ENCODE measurements at places on chromosomes 5 and 9. TPM values are rescaled to one million over a fixed set of nuclear protein-coding genes. Genes with fewer than 3 reads are reported as not detected.

Gene ACSL6
- total RNA-seq, result not detected

Gene FUT7
- not detected for total RNA-seq

Gene TAF11L5
- not detected for total RNA-seq

GRCh38 chr9:92476962-92477361 is 5.3 kb downstream of the ASPN start:
- no peak for DNase-seq

Gene PURA
- total RNA-seq, result 6.1 TPM

- DNase-seq, result no peak
Measured at GRCh38 chr5:6702633-6703032, 10.6 kb upstream of the TENT4A start.

- peak; percentile 1 for DNase-seq
Measured at GRCh38 chr9:29556317-29556716, 1983.0 kb upstream of the C9orf72 start.

Gene SLC34A3
- total RNA-seq, result 0.07 TPM

Gene C9
- total RNA-seq, result not detected

DNA sequence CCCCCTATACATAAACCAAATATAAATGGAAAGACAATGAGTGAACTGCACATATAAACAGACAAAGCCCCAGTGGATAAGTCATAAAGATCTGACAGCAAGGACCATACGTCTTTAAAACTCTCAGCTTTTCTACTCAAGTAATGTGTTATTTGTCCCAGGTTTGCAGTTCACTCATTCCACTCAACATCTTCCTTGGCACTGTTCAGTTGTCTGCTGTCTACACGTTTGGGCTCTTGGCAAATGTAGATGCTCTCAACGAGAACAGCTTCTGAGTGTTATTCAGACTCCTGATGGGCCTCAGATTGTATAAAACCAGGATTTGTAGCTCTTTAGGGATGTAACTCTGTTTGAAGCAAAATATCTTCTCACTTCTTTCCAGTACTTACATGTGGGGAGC is 198.2 kb upstream of the SEMA6A start:
- DNase-seq, result no peak

DNA sequence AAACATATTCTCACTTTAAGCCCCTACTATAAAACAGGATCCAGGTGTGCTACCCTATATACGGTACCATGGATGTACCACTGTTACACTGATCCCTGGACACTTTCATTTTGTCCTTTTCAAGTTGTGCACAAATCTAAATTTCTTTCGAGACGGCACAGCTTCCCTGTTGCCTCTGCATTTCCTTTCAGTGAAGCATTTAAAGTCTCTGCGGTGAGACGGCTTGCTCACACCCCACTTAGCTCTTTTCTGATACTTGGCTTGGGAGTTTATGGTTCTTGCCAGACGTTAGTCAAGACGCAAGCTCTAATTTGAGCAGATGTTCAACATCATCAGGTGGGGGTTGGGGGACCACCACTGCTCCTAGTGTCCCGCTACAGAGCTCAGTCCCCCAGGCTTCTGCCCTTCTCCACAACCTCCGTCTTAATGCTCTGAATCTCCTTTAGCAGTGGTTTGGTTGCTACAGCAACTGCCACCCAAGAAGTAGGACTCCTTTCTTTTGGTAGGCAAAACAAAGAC is 15.8 kb downstream of the F2RL2 start:
- no peak for DNase-seq

Gene ARHGEF39
- 11.9 TPM for total RNA-seq

DNA sequence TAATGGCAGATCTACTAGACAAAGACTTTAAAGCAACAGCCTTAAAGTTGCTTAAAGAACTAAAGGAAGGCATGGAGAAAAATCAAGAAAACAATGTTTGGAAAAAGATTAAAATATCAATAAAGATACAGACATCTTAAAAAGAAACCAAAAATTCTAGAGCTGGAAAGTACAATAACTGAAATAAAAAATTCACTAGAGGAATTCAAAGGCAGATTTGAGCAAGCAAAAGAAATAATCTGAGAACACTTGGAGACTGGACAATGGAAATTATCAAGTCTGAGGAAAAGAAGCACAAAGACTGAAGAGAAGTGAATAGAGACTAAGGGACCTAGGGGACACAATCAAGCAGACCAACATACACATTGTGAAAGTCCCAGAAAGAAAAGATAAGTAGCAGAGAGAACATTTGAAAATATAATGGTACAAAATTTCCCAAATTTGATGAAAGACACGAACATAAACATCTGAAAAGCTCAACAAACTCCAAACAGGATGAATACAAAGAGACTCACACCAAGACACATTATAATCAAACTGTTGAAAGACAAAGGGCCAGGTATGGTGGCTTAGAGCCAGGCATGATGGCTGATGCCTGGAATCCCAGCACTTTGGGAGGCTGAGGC is 26.3 kb downstream of the SIL1 start:
- DNase-seq, result no peak

GRCh38 chr5:111847052-111847925 is 90.3 kb upstream of the NREP start:
- no peak for DNase-seq

GRCh38 chr5:120769312-120769872 is 305.3 kb downstream of the PRR16 start:
- DNase-seq, result no peak

GRCh38 chr9:64061013-64061627 is 1223.9 kb downstream of the FOXD4L5 start:
- DNase-seq, result no peak

GRCh38 chr9:123346026-123346425 is 10.0 kb upstream of the CRB2 start:
- DNase-seq, result no peak

DNA sequence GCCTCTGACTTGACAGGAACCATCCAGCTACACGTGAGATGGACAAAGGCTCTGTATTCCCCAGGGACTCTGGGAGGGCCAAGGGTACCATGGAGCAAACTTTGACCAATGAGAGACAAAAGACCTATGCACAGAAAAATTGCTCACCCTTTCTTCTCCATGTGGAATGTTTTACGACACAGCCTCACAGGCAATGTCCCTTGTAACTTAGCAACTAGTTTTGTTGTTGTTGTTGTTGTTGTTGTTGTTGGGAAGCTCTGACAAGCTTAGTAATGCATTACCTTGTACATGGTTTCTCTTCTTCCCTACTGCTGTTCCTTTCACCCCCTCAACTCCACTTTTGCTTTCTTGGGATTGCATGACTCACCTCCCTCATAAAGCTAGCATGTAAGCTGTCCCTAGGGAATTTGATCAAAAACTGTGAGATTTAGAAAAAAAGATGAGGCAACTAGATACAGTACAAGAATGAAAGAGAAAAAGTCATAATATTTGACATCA is 550.9 kb downstream of the RAB3C start:
- no peak for DNase-seq

Gene MARCOL
- not detected for total RNA-seq

Gene AFAP1L1
- 17.2 TPM for total RNA-seq

Gene TRMT10B
- total RNA-seq, result 2.1 TPM

DNA sequence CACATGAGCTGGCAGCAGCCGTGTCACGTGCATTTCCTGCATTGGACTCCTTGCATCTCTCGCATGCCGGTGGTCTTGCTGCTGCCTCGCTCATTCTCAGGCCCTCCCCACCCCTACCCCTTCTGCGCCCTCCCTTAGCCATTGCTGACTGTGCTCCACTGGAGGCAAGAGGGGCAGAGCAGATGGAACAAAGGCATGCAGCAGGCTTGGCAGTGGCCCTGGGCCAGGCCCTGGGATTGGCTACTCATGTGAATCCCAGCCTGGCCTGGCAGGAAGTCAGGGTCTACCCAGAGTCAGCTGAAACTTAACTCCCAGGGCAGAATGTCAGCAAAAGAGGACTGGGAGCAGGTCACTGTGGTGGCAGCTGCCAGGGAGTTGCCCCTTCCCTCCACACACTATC is 62.3 kb downstream of the TSTD2 start:
- no peak for DNase-seq

DNA sequence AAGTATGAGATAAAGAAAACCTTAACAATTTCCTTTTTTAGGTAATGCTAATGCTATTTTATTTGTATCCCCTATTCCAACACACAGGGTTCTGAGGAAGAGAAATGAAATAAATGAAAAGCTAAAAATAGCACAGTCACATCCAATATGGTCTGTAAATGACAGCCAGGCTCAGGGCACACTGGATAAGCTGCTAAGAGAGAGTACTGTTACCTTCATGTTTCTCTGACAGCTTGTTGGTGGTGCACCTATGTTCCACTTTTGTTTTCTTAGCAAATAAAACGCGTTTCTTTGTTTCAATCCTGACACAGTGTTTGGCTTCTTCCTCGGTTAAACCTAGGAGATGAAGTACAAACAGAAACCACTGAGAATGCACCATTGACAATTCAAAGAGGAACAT is 41.3 kb downstream of the C6 start:
- no peak for DNase-seq

Gene PNPLA7
- total RNA-seq, result under 0.01 TPM

Gene TNPO1
- total RNA-seq, result 68.1 TPM

GRCh38 chr5:143922718-143923117 is 110.8 kb downstream of the HMHB1 start:
- no peak for DNase-seq

Gene RFK
- total RNA-seq, result 33.6 TPM

Gene GTF2H2
- 36.0 TPM for total RNA-seq

Measured in epithelial cell of proximal tubule (primary cell).